ENCODE measurements at places on chromosomes 7 and 10.
A peak's percentile ranks its signal among the peaks of the same experiment; 100 is the strongest.

DNA sequence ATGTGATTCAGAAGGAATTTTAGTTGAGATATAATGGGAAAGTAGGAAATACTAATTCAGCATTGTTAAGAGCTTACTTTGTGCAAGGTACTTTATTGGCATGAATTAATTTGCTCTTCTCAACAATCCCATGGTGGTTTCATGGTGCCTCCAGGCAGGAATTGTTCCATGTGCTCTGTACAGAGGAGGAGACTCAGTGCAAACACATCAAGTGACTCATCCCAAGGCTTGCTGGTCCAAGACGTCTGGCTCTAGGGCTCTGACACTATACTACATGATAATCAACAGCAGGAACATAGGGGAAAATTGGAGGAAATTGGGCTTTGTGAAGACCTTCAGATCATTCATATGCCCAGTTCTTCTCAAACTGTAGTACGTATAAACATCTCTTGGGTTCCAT, 66.5 kb upstream of the PRKG1 start:
- DNase-seq, result peak; percentile 69

DNA sequence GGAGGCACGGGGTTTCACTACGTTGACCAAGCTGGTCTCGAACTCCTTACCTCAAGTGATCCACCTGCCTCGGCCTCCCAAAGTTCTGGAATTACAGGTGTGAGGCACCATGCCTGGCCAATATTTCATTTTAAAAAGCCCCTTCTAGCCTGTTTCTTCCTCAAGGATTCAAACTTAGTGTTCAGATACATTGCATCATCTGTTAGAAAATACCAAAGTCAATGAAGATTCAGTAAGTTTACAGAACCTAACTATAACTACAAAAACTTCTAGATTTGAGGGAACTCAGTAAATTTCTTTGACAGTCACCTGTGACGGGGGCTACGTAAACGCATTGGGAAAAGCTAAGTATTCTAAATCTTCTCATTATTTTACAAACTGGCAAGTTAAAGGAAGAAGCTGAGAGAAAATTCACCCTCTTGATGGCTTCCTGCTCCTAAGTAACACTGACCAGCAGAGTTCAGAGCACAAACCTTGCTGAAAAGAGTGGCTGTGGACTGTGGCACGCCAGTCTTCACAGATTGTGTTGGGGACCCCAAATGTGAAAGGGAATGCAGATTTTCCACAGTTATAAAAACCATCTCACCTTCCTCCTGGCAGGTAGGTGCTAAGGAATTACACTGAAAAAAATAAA, 162.2 kb downstream of the PKD1L1 start:
- no peak for DNase-seq

GRCh38 chr7:49670991-49671390, 102.4 kb upstream of the VWC2 start:
- peak; percentile 1 for DNase-seq

DNA sequence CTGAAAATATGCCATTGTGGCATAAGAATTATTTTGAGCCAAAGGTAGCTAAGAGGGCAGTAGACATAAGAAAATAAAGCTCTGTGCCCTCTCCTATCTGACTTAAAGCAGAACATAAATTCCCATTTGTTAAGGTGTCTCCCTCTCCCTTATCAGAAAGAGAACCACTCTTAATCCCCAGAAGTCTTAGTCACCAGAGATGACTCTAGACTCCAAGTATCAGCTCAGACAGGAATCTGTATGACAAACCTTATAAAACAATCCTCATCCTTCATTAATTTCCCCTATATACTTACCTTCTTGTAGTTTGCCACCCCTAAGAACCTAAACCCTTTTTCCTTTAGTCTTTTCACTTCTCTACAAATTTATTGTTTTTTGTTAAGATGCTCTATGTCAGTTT, 21.8 kb upstream of the PIP4K2A start:
- peak; percentile 5 for DNase-seq

DNA sequence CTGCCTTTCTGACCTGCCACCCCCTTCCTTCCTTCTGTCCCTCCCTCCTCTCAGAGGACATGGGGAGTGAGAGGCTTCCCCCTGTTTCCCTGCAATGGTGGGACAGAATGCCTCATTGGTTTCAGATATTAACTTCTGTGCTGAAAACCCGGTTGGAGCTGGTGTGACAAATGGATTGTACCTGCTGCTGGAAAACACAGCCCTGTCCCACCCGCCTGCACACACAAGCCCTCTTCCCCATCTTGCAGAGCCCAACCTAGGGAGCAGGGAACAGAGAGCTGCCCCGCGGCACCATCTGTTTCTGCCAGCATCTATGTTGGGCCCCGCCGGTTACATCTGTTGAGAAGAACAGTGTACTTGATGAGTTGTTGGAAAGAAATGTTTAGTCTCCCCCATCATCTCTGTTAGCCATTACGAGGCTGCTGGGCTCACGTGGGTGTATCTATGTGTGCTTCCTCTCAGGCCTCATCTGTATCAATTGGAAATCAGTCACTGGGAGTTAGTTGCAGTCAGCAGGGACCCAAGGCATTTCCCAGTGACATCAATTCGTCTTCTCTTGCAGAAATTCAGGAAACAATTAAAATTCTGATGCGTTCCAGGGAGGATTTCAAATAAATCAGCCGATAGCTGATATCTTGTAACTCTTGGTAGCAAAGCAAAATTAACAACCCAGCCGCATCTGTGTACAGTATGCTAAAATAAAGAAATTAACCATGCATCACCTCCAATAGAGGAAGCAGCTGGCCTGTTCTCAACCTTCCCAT, 725.6 kb upstream of the GALNT17 start:
- peak; percentile 51 for DNase-seq

- DNase-seq, result no peak
These were observed 36.9 kb downstream of the WASL start for GRCh38 chr7:123711832-123712293.

- DNase-seq, result no peak
These were observed 66.4 kb downstream of the CDC123 start for GRCh38 chr10:12262278-12262981.

DNA sequence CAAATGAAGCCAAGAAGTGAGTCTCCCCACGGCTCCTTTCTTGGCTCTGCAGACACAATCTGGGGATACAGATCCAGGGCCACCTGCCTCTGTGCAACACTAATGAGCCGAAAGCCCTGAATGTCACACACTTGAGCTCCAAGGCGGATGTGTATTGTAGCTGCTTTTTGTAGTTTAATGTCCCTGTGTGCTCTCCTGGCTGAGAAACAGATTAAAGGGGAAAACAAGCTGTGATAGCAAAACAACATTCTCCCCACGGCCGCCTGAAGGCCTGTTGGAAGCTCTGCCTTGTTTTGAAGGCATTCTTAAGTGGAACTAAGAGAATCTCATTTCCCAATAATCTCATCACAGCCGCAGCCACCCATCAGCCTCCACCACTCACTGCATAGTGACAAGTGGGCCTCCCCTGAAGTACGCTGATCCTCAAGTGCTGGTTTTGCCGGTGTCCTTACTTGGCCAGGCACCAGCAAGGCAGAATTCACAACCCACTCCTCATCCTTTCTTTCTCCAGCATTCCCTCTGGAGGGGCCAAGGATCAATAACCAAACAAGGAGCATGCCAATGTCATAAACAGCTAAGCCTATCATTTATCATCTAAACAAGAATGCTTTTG, 44.4 kb upstream of the AMPH start:
- no peak for DNase-seq

- DNase-seq, result no peak
These were observed 60.8 kb upstream of the ELN start for GRCh38 chr7:73966941-73967831.

DNA sequence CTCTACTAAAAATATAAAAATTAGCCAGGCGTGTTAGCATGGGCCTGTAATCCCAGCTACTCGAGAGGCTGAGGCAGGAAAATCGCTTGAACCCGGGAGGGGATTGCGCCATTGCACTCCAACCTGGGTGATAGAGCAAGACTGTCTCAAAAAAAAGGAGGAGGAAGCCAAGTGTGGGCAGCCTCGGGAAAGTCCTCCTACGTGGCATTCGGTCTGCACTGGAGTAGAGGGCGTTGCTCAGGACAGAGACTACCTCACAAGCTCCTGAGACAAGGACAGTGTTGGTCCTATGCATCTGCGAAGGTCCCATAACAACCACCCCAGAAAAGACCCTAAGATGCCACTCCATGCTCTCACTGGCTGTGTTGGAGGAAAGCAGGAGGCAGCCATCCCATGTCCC, 10.0 kb upstream of the SERPINE1 start:
- DNase-seq, result peak; percentile 75
